ENCODE measurements at places on chromosomes 4 and X. TPM values are rescaled to one million over a fixed set of nuclear protein-coding genes. Genes with fewer than 3 reads are reported as not detected.
A peak's percentile ranks its signal among the peaks of the same experiment; 100 is the strongest.

GRCh38 chr4:1505511-1506460 is 99.5 kb upstream of the NKX1-1 start:
- DNase-seq = peak; percentile 46

DNA sequence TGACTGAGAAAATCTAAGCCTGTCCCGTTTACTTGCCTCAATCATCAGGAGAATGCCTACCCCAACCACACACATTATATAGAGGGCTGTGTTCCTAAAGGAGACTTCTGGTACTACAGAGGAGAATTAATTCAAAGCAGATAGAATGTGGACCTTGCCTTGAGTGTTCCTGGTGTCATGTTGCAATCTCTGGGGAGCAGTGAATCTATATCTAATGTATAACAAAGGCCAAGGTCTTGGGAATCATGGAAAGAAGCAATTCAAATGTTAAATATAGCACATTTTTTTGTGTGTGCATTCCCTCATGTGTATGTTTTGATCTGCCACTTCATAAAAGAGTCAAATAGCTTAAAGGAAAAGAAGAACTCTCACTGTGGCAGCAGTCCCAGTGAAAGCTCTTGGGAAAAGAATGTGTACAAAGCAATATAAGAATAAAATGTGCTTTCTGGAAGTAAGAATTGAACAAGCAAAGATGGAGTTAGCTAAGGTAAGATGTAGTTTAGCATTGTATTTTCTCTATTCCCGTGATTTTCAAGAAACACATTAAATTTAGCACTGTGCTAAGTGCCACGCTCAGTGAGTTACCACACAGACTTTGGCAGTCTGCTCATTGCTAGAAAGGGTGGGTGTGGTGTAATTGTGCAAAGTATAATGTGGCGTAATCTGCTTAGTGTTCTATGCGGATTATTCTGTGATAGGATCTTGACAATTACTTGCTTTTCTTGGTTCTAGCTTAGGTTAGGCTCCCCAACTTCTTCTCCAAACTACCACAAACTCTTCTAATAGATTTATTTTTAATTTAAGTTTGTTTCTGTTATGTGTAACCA is 13.7 kb downstream of the ADH6 start:
- DNase-seq = no peak

DNA sequence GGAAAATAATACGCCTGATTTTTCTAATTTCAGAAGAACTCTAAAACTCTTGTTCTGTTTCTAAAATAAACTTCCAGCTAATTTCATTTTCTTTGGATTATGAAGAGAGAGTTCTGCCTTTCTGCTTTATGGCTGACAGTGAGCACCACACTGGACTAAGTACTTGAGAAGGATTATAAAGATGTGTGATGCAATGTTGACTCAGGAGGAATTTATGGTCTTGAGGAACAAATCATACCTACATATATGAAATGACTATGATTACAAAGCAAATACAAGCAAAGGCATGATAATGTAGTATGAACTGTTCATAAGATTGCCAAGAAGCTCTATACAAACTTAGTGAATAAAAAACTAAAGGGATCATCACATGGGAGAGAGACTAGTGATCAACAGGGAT is 13.0 kb upstream of the SLC25A5 start:
- no peak for DNase-seq

The P2RY10 gene
- 47.2 TPM for total RNA-seq

All from activated naive CD4-positive, alpha-beta T cell treated with anti-CD3 and anti-CD28 coated beads, Interleukin-2, amount 50 U/mL, for 72 hours (primary cell).